ENCODE measurements at places on chromosomes 4 and X. TPM values are rescaled to one million over a fixed set of nuclear protein-coding genes. Genes with fewer than 3 reads are reported as not detected.

DNA sequence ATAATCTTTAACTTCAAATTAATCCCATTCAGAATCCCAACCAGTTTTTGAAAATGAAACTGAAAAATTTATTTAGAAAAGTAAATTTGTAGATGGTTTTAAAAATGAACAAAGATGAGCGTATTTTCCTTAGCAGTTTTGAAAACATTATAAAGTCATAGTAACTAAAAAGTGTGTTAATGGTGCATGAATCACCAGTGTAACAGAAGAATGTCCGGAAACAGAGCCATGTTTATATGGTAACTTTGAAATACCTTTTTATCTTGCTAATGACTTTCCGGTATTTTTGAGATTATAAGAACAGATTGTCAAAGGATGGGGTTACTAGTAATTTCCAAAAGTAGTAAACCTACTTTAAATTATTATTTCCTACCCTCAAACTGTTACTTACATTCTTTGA, 145.9 kb downstream of the IRS4 start:
- H3K27me3 ChIP-seq = no peaks in the 10 kb centered on the region
- DNase-seq = no peak
- no peak overlapping the region for H3K4me3 ChIP-seq
- H3K27ac ChIP-seq = no peak overlapping the region

- H3K4me3 ChIP-seq = no peak overlapping the region
- no peaks in the 10 kb centered on the region for H3K4me1 ChIP-seq
- no peaks in the 10 kb centered on the region for H3K27me3 ChIP-seq
- no peak overlapping the region for H3K27ac ChIP-seq
- DNase-seq = no peak
Measured at GRCh38 chrX:45888518-45888917, 656.7 kb downstream of the ZNF674 start.

GRCh38 chr4:76532805-76533204, 97.8 kb downstream of the SHROOM3 start:
- DNase-seq = no peak
- H3K27ac ChIP-seq = no peak overlapping the region
- no peak overlapping the region for H3K4me3 ChIP-seq
- H3K4me1 ChIP-seq = peaks cover 25% of the 10 kb centered on the region

The GYPE gene
- not detected for total RNA-seq

The CCDC158 gene
- total RNA-seq = not detected

The TRIM61 gene
- 0.45 TPM for total RNA-seq

DNA sequence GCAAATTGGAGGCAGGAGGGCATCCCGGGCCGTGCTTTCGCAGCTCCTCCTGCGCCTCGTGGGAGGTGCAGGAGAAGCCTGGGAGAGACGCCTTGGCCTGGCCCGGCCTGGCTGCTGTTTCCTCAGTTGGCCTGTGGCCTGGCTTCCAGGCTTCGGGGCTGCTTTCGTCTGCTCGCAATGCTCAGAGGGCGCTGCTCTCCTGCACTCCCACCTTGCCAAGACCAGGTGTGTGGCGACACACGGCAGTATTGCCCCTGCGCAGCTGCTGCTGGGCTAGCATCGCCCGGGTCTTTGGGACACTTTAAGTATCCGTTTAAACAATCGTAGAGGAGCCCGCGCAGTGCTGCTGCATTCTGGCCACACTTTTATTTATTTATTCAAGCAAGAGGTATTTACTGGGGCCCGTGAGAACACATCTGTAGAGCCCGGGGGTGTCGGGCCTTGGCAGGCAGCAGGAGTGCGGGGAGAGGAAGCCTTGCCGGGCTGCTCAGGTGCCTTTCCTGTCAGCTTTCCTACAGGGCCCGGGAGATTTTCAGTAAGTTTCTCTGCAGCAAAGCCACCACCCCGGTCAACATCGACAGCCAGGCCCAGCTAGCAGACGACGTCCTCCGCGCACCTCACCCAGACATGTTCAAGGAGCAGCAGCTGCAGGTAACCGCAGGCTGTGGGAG, 26.2 kb upstream of the HGFAC start:
- H3K27me3 ChIP-seq = no peaks in the 10 kb centered on the region
- H3K27ac ChIP-seq = no peak overlapping the region
- H3K4me3 ChIP-seq = no peak overlapping the region
- H3K4me1 ChIP-seq = no peaks in the 10 kb centered on the region
- no peaks in the 10 kb centered on the region for H3K36me3 ChIP-seq

DNA sequence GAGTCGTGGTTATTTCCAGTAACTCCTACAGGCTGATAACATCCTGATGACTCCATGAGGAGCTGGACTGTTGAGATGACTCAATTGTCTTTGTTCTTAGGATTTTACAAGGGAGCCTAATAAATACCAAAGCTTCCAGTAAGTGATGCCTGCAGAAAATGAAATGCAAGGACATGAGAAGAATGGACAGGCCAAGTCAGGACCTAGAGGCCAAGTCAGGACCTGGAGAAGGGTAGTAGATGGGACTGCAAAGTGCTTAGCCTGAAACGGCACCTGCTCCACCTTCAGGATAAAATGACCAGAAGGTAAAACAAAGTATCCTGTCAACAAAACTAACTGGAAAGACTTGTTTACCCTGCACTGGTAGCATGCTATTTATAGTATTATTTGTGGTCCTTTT, 6.4 kb upstream of the SLC10A6 start:
- H3K27me3 ChIP-seq = no peaks in the 10 kb centered on the region
- no peak overlapping the region for H3K4me3 ChIP-seq
- peak overlapping the region; percentile 74 for H3K27ac ChIP-seq
- H3K36me3 ChIP-seq = no peaks in the 10 kb centered on the region
- peaks cover 23% of the 10 kb centered on the region for H3K4me1 ChIP-seq
- DNase-seq = no peak

The ARHGEF38 gene
- 22.8 TPM for total RNA-seq

- no peak overlapping the region for H3K4me3 ChIP-seq
- no peak for DNase-seq
- H3K36me3 ChIP-seq = no peaks in the 10 kb centered on the region
- H3K27ac ChIP-seq = no peak overlapping the region
Measured at GRCh38 chr4:141142423-141142822, 9.2 kb upstream of the RNF150 start.

The FRYL gene
- total RNA-seq = 45.8 TPM

The AP1S2 gene
- total RNA-seq = 41.4 TPM

- no peak overlapping the region for H3K4me3 ChIP-seq
- H3K27me3 ChIP-seq = no peaks in the 10 kb centered on the region
- H3K27ac ChIP-seq = no peak overlapping the region
- no peak for DNase-seq
- H3K4me1 ChIP-seq = no peaks in the 10 kb centered on the region
- no peaks in the 10 kb centered on the region for H3K36me3 ChIP-seq
Measured at GRCh38 chr4:182093431-182093831, 149.8 kb upstream of the TENM3 start.

DNA sequence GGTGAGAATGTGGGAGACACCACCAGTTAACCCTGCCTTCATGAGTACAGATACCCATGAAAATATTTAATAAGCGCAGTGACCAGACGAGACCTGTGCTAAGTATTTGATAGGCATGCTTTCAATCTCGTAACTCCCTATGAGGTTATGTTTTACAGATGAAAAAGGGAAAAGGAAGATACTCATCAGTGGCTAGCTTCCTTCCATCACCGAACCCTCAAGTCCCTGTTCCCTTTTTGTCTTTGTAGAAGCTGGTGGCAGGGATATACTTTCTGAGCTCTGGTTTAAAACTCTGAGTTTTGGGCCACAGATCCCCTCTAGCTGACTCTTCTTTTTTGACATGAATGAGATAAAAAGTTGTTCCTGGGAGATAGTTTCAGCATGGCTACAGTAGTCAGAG, 26.3 kb downstream of the AFF1 start:
- peaks cover 7% of the 10 kb centered on the region for H3K4me1 ChIP-seq
- H3K36me3 ChIP-seq = no peaks in the 10 kb centered on the region
- no peak overlapping the region for H3K27ac ChIP-seq
- H3K27me3 ChIP-seq = no peaks in the 10 kb centered on the region

GRCh38 chrX:112841114-112841819, 636 bp upstream of the AMOT start:
- H3K36me3 ChIP-seq = peaks cover 21% of the 10 kb centered on the region
- H3K27me3 ChIP-seq = no peaks in the 10 kb centered on the region
- H3K4me3 ChIP-seq = peak overlapping the region; percentile 92

The TREX2 gene
- 2.0 TPM for total RNA-seq

GRCh38 chrX:103687696-103688201, 1.2 kb upstream of the MORF4L2 start:
- peak; percentile 57 for DNase-seq
- no peak overlapping the region for H3K27ac ChIP-seq
- H3K36me3 ChIP-seq = peaks cover 20% of the 10 kb centered on the region
- no peak overlapping the region for H3K4me3 ChIP-seq

- no peaks in the 10 kb centered on the region for H3K27me3 ChIP-seq
- H3K4me3 ChIP-seq = no peak overlapping the region
- no peak overlapping the region for H3K27ac ChIP-seq
- DNase-seq = no peak
Measured at GRCh38 chr4:17561195-17561909, 15.6 kb upstream of the LAP3 start.

DNA sequence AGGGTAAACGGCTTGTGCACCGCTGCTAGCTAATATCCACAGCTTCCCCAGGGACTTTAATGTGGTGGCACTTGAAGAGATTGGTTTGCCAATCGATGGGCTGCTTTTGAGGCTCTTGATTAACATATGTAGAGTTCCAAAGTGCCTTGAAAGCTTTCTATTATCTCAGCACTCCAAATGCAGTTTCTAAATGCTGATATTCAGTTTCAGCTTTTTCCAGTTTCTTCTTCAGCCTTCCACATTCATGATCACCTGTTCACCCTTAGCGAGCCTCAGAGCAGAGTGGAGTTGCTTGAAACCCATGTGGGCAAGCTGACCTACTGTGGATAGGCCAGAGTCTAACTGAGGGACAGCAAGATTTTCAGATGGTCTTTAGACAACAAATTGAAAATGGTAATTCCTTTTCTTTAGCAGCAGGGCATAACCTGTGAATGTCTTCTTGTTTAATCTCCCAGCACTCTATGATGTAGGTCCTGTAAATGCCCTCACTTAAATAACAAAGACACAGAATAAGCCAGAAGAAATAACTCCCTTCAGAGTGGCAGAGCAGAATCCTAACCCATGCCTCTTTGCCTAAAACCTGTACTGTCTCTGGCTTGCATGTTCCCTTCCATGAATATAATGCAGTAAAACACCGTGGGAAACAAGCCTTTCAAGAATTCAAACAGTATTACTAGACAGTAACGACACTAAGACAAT, 99.8 kb downstream of the TSPAN5 start:
- H3K27me3 ChIP-seq = no peaks in the 10 kb centered on the region
- no peaks in the 10 kb centered on the region for H3K36me3 ChIP-seq
- H3K4me3 ChIP-seq = no peak overlapping the region
- no peak for DNase-seq
- H3K4me1 ChIP-seq = no peaks in the 10 kb centered on the region

GRCh38 chrX:7542587-7543380, 300.2 kb upstream of the VCX start:
- no peak overlapping the region for H3K4me3 ChIP-seq
- H3K27me3 ChIP-seq = no peaks in the 10 kb centered on the region
- DNase-seq = no peak
- H3K27ac ChIP-seq = no peak overlapping the region

The SPIN2B gene
- 14.0 TPM for total RNA-seq

- no peaks in the 10 kb centered on the region for H3K36me3 ChIP-seq
- H3K27me3 ChIP-seq = no peaks in the 10 kb centered on the region
- H3K27ac ChIP-seq = no peak overlapping the region
- no peaks in the 10 kb centered on the region for H3K4me1 ChIP-seq
- H3K4me3 ChIP-seq = no peak overlapping the region
- DNase-seq = no peak
Measured at GRCh38 chrX:93422693-93423092, 250.7 kb downstream of the NAP1L3 start.

GRCh38 chrX:650811-651210, 20.2 kb downstream of the SHOX start:
- no peaks in the 10 kb centered on the region for H3K27me3 ChIP-seq
- no peak for DNase-seq
- no peak overlapping the region for H3K27ac ChIP-seq
- no peak overlapping the region for H3K4me3 ChIP-seq

- no peak for DNase-seq
- no peak overlapping the region for H3K4me3 ChIP-seq
- no peak overlapping the region for H3K27ac ChIP-seq
- no peaks in the 10 kb centered on the region for H3K27me3 ChIP-seq
Measured at GRCh38 chr4:17889692-17890091, 78.9 kb downstream of the NCAPG start.

The HEPH gene
- total RNA-seq = not detected

DNA sequence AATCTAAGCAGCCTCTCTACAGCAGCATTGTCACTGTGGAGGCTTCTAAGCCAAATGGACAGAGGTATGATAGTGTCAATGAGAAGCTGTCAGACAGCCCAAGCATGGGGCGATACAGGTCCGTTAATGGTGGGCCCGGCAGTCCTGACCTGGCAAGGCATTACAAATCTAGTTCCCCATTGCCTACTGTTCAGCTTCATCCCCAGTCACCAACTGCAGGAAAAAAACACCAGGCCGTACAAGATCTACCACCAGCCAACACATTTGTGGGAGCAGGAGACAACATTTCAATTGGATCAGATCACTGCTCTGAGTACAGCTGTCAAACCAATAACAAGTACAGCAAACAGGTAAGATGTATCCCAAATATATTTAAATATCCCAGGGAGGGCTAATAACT, 4.1 kb downstream of the PCDH7 start:
- H3K4me3 ChIP-seq = no peak overlapping the region
- no peak overlapping the region for H3K27ac ChIP-seq
- no peak for DNase-seq
- peaks cover 17% of the 10 kb centered on the region for H3K27me3 ChIP-seq
- peaks cover 7% of the 10 kb centered on the region for H3K4me1 ChIP-seq
- peaks cover 11% of the 10 kb centered on the region for H3K36me3 ChIP-seq

The SUPT20HL2 gene
- total RNA-seq = not detected

DNA sequence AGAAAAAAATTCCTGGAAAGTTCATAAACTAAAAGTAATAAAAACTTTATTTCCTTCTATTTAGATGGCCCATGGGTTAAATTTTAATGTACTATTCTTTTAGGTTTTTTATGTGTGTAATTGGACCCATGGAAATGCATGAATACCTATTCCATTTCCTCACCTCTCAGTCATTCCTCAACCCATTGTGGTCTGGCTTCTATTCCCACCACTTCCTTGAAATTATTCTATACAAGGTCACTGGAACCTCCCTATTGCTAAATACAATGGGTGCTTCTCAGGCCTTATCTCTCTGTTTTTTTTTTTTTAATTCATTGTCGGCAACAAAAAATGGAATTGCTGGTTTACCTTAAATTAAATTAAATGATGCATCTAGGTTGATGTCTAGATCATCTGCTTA, 17.2 kb downstream of the SLC39A8 start:
- no peak for DNase-seq
- no peaks in the 10 kb centered on the region for H3K36me3 ChIP-seq
- no peak overlapping the region for H3K4me3 ChIP-seq

The DLG3 gene
- total RNA-seq = 62.5 TPM

DNA sequence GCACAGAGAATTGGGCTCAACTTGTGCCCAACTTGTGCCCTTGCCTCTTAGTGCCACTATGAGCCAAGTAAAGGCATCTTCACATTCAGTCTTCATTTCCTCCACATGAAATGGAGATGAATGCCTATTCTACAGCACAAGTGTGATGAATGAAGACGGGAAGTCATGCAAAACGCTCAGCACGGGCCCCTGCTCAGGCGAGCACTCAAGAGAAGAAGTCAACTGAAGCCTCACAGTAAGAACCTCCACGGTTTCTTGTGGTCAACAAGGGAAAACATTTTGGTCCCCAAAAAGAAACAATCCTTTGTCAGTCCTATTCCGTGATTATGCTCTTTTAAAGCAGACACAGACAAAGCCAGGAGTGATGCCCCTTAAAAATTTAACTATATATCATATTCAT, 87.0 kb downstream of the IRF2 start:
- no peak overlapping the region for H3K4me3 ChIP-seq
- peaks cover 52% of the 10 kb centered on the region for H3K36me3 ChIP-seq

- no peaks in the 10 kb centered on the region for H3K27me3 ChIP-seq
- DNase-seq = no peak
- H3K27ac ChIP-seq = no peak overlapping the region
- H3K4me1 ChIP-seq = no peaks in the 10 kb centered on the region
Measured at GRCh38 chrX:14927401-14927800, 54.2 kb downstream of the MOSPD2 start.

Data from Calu3 (cell line).